Fibroblast of skin of left biceps (primary cell): ENCODE measurements at places on chromosomes 4 and X.

- DNase-seq = no peak
Measured at GRCh38 chrX:155068165-155068564, 2.8 kb downstream of the CMC4 start.

GRCh38 chrX:70826715-70827114, 81.8 kb downstream of the TEX11 start:
- no peak for DNase-seq

- no peak for DNase-seq
Measured at GRCh38 chr4:70399319-70399718, 1.6 kb downstream of the OPRPN start.

GRCh38 chr4:53450773-53451172, 73.3 kb downstream of the FIP1L1 start:
- no peak for DNase-seq

GRCh38 chrX:23854945-23855344, 52.8 kb downstream of the APOO start:
- DNase-seq = no peak

DNA sequence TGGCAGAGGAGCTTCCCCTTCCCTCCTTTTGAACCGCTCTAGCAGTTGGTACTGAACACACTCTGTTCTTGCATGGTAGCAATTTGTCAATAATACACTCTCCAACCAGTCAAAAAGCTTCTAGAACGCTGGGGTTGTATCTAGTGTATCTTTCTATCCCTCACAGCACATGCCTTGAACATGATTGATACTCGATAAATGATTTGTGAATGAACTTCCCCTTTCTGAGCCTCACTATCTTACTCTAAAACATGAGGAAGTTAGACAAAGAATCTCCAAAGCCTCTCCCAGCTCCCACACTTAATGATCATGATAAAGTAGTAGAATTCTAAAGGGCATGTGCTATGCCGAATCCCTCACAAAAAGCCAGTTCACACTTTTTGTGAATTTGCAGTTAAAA, 64.4 kb downstream of the DLG3 start:
- no peak for DNase-seq

DNA sequence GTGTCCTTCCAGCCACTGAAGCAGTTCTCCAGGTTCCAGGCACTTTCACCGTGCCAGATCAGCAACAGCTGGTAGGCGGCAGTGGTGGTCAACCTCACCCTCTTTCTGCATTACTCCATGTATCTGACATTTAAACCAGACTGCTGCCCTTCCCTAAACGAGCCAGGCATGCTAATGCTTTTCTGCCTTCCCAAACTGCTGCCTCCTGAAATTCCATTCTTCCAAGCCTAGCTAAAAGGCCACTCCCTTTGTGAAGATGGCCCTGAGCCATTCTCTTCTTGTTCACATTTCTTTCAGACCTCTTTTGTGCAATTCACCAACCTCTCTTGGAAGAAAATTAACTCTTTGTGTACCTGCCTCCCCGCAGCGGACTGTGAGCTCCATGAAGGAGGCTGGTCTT, 73.7 kb downstream of the CHST7 start:
- DNase-seq = no peak

GRCh38 chrX:40570346-40571093, 10.2 kb upstream of the ATP6AP2 start:
- DNase-seq = no peak

DNA sequence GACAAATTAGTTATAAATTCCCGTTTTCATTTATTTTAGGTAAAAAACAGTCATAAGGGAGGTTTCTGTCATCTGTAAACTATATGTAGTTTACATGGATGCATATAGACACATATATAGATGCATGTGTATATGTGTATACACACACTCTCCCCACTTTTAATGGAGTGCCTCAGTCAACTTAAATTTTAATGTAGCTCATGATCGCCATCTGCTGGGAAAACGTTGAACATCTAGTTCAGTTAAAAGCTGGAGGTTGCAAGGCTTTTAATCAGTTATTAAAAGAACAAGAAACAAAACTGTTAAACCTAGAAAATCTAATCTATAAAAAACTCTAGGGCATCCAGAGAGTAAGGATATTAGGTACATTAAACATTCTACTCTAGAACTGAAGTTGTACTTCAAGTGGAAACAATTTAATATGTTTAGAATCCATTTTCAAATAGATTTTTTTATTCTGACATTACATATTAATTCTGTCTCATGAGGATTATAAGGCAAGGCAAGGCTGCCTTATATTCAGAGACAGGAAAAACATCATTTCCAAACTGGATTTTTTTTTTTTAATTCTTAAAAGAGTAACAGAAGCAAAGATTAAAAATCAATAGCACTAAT, 122.6 kb downstream of the SHISA3 start:
- DNase-seq = no peak

DNA sequence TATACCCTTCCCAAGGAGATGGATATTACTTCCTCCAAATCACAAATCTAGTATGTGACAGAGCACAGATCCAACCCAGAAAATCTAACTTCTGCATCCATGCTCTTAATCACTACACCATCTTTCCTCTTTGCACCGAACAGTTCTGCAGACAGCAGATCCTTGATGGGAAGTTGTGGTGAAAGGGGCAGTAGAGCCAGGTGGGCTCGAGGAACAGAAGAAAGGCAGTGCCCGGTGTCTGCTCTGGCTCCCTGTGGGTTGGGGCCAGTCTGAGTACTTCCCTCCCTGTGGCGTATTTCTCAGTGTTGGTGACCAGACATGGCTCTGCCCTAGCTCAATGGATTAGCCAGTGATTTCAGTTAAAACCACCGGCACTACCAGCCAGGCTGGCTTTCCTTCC, 15.3 kb downstream of the HOPX start:
- no peak for DNase-seq

DNA sequence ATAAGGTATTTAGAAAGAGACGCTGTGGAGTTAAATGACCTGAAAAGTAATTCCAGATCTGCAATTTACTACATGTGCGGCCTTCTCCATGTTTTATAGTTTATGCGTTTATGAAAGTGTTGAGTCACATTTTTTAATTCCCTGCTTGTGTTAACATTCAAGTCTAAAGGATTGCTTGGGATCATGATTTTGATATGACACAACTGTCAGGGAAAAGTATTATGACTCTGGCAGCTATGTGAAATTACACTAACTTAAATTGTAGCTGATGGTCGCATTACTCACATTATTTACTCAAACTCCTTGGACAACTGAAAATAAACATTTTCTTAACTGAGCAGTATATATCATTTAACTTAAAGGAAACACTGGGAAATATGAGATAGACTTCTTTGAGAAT, 14.3 kb upstream of the GABRB1 start:
- DNase-seq = no peak

GRCh38 chr4:188941524-188942119, 802.4 kb downstream of the TRIML1 start:
- DNase-seq = peak; percentile 97

GRCh38 chr4:109429545-109429944, 4.1 kb upstream of the SEC24B start:
- no peak for DNase-seq

DNA sequence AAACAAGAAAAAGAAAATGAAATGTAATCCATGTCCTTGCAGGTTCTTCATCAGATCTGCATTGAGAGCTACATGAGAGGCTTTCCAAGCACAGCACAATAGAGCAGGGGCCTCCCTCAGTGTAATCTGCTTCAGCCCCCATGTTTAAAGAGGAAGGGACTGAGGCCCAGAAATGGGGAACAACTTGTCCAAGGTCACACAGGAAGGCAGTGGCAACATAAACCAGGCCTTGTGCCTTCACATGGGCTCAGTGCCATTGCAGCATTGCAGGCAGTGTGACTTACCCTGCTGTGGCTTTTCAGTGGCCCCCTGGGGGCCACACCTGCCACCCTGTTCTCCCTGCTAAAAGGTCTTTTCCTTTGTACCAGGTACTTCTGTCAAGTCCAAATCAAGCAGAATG, 20.9 kb upstream of the CD99L2 start:
- DNase-seq = no peak

- no peak for DNase-seq
Measured at GRCh38 chr4:65918212-65918611, 247.9 kb upstream of the EPHA5 start.

DNA sequence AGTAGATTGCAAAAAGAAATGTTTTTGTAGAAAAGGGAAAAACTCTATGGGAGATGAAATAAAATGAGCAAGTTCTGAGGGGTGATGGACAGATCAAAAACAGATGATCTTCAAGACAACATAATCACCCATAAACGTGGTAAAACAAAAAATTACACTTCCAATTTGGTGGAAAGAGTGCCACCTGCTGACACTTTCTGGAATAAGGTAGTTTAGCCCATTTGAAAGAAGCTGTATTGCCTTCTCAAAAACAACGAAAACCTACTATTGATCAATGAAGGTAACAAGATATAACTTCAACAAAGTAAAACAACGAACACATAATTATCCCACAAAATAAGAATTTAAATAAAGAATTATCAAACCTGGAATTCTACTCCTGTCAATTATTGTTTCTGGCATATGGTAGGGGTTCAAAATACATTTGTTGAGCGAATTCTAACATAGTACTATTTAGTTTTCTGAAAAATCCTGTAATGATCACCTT, 2.5 kb downstream of the COQ2 start:
- peak; percentile 36 for DNase-seq

- DNase-seq = no peak
Measured at GRCh38 chr4:176762661-176763308, 29.9 kb downstream of the VEGFC start.

GRCh38 chr4:70704931-70705182, 16.5 kb downstream of the UTP3 start:
- DNase-seq = no peak

GRCh38 chr4:4333265-4333706, 43.2 kb downstream of the ZBTB49 start:
- DNase-seq = peak; percentile 42

DNA sequence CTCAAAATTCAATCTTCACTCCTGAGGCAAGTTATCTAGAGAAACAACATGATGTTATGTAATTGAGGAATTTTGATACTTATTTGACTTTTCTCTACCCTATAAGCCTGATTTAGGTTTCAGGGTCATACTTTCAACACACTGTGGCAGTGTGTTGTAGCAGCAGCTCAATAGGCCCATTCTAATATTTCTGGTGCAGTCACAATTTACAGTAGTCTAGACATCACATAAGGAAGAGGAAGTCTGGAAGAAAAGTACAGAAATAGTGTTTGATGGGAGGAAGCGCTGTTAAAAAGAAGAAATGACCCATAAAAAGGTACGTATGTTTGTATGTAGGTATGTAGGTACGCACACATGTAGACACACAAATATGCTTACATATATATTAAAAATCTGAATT, 194.3 kb downstream of the ARHGAP24 start:
- DNase-seq = no peak

DNA sequence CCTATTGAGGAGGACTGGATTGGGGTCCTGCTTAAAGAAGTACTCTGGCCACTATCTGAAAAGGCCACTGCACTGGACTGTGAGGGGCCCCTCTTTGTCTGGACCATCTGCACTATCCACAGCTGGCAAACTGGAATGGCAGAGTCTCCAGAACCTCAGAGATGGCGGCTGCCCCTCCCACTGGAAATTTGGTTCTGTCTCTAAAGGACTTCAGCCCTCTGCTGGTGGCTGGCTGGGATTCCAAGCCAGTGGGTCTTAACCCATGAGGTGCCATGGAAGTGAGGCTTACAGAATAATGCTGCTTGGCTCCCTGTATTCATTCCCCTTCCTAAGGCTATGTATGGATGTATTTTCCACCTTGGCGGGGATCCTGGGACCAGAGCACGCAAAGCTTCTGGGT, 41.6 kb upstream of the CYLC1 start:
- no peak for DNase-seq

- no peak for DNase-seq
Measured at GRCh38 chr4:7275490-7276154, 83.3 kb downstream of the SORCS2 start.

- DNase-seq = no peak
Measured at GRCh38 chrX:13412208-13412600, 92.4 kb upstream of the ATXN3L start.

DNA sequence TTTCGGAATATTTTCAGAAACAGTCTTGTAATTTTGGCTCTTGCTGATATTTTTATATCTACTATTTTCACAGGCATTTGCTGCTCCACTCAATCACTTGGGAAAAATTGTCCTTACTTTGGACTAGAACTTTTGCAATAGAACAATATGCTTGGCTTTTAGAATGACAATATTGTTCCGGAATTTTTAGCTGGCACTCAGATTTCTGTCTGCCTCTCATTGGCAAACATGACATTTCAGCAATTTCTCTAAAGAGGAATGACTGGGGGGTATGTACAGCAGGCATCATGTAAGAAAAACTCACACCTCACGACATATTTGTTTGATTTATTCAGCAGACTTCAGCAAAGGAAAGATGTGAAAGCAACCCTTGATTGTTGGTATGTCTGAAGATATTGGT, 243.6 kb upstream of the GPRIN3 start:
- DNase-seq = no peak

- no peak for DNase-seq
Measured at GRCh38 chr4:48879561-48880442, 26.8 kb downstream of the OCIAD2 start.

DNA sequence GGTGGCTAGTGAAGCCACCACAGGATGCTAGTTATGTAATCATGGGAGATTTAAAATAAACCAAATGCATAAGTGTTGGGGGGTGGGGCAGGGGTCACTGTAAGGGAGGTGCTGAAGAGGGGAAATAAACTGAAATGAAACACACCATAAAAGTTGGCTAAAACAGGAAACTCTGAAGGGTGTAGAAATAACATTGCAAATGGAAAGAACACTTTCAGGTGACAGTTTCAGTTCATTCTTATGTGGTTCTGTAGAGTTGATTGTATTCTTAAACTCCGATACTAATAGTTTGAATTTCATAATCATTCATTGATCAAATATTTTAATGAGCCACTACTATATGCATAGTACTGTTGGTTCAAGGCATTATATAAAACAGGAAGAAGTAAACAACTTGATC, 80.1 kb downstream of the HDAC8 start:
- DNase-seq = no peak

DNA sequence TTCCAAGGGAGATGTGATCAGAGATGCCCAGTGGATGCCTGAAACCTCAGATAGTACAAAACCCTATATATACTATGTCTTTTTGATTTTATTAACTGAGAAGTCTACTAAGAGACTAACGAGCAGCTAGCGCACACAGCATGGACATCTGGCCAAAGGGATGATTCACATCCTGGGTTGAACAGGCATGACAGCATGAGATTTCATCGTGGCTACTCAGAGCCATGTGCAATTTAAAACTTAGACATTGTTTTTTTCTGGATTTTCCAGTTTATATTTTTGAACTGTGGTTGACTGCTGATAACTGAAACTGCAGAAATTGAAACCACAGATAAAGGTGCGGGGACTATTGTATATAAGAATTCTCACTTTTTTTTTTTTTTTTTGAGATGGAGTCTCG, 2252.9 kb upstream of the AGA start:
- peak; percentile 24 for DNase-seq

- DNase-seq = no peak
Measured at GRCh38 chr4:45484740-45485139, 639.1 kb downstream of the GABRG1 start.

- no peak for DNase-seq
Measured at GRCh38 chr4:60981534-60981933, 218.6 kb upstream of the ADGRL3 start.

- DNase-seq = no peak
Measured at GRCh38 chr4:5517372-5517771, 191.0 kb downstream of the EVC2 start.

- DNase-seq = peak; percentile 2
Measured at GRCh38 chr4:67393699-67394281, 151.5 kb downstream of the CENPC start.
